ENCODE measurements at places on chromosomes 16 and 17.

DNA sequence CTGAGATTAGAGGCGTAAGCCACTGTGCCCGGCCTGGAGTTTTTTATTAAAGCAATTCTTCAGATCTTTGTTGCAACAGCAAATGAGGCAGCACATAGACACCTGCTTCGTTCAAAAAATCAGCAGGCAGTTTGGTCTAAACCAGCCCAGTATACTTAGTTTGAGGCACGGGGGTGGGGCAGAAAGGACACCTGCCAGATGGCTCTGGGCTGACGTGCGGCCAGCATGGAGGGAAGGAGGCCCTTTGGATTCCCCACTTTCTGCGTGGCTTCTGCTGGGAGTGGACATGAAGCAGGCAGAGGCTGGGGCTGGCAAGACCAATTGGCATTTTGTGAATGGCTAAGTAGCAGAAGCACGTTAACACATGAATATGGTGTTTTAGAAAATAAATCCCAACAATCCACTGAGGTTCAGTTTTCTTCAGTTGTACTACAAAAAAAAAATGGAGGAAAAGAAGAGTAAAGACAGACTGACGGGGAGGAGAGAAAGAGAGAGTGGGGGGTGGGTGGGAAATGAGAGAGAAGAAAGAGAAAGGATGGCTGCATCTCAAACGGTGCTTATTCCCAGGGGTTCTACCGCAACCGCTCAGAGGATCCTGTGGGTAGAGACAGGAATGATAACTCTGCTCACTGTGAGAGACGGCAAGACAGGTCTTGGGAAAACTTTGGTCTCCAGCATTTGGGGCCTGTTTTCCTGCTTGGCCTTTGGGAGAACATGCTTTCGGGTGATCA lies 16.3 kb downstream of the C16orf46 start:
- no peak for DNase-seq

- DNase-seq = no peak
Observed at GRCh38 chr17:40623419-40624210, 24.0 kb downstream of the SMARCE1 start.

GRCh38 chr16:80577485-80578280 lies 36.9 kb downstream of the DYNLRB2 start:
- no peak for DNase-seq

DNA sequence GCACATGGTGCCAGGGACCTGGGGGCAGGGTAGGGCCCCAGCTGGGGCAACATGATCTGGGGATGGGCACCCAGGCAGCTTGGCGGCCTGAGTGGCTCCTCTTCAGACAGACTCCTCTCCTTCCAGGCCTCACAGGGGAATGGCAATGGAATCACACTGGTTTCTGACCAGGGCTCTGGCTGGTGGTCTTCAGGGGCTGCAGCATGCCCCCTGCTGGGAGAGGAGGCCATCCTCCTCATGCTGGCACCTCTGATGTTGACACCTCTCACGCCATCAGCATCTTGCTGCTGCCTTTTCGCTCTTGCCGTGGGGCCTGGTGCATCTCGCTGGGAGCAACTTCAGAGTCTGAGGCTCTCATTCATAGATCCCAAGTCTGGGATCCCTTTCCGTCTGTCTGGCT lies 11.2 kb upstream of the GFOD2 start:
- no peak for DNase-seq

GRCh38 chr17:2898255-2898926 lies 102.2 kb downstream of the RAP1GAP2 start:
- no peak for DNase-seq

DNA sequence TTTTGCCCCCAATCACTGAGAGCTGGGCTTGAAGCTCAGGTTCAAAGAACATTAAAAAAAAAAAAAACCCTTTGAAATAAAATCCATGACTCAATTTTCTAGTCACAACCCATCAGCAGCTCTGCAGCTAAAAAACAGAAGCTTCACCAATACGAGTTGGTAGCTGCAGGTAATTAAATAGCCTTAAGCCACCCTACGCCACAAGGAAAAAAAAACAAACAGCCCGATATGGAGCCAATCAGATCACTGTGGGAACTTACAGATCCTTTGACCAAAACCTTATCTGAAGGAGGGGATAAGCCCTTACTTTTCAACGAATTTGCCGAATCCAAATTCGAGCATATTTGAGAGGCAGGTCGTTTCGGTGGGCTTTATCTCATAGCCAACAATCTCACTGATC lies 69.3 kb downstream of the DNAH3 start:
- DNase-seq = no peak

DNA sequence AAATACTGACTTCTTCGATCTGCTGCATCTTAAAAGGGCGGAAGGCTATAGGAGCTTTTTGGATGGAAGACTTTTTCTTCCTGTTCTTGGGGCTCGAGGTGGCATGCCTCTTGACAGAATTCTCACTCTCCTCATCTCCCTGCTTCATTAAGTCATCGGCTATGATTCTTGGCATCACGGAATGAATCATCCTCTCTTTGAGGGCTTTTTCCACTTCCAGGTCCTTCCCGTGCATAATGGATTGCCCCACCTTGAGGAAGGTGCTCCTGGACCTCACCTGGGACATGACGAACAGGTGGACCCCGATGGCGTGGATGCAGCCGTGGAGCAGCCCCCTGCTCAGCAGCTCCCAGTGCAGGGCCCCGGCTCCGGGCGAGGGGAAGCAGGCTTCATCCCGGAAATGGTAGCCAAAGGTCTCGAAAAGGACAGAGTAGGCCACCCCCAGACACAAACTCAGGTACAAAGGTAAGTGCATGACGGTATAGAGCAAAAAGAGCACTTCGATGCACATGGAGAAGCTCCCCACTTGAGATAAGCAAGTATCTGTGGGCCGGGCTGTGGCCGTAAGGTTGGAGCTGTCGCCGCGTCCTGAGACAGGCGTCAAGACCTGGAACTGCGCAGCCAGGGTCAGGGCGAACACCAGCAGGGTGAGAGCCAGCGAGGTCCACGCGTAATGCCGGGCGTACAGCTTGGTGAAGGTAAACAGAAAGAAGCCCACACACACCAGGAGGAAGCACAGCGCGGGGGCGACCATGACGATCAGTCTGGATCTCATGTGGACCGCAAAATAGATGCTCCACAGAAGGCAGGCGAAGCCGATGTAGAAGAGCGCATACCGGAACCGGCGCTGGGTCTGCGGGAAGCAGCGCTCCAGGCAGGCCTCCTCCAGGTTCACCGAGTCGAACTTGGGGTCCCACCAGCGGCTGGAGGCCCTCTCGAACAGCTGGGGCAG lies 1.7 kb downstream of the ADCY9 start:
- no peak for DNase-seq

All from activated T-cell treated with anti-CD3 and anti-CD28 coated beads for 24 hours (primary cell).